Psoas muscle (tissue), 8 donors: ENCODE measurements at places on chromosomes 6 and 20. TPM values are rescaled to one million over a fixed set of nuclear protein-coding genes. Genes with fewer than 3 reads are reported as not detected.
A peak's percentile ranks its signal among the peaks of the same experiment; 100 is the strongest.

Gene ZSWIM1
- polyA plus RNA-seq: 4.9 TPM

Gene SLC17A3
- polyA plus RNA-seq: not detected

DNA sequence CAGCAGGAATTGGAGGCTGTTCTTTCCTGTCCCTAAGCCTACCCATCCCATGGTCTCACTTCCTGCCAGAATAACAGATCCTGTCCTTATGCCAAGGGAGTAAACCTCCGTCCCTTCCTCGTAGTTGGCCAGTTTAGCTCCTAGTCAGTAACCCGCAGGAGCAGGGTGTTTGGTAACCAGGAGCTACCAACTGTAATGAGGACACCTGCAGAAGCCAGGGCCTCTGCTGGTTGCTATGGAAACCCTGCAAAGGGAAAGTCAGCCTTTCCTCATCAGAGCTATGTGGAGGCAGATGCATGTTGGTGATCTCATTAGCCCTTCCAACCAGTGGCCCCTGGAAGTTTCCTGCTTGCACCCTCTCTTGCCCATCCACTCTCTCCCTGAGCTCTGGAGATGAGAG, 368.2 kb upstream of the SULF2 start:
- DNase-seq: no peak

DNA sequence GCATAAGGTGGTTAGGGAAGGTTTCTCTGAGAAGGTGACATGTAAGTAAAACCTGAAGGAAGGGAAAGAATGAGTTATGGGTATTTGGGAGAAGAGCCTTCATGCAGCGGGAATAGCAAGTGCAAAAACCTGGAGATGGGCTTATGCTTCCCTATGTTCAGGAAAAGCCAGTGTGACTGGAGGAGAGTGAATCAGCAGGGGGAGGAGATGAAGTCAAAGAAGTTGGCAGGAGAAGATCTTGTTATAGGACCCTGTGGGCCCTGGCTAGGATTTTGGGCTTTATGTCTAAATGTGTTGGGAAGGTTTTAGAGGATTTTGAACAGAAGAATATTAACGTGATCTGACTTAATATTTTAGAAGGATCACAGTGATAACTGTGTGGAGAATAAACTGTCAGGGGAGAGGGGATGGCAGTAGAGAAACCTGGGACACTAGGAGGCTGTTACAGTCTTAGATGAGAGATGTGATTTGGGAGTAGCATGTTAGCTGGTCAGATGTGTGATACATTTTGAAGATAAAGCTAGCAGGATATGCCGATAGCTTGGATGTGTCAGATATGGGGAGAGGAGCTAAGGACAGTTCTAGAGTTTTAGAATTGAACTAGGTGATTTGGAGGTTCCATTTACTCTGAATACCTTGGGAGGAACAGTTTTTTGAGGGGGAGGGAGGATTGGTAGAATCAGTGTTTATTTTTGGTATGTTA, 41.0 kb downstream of the PHF3 start:
- DNase-seq: no peak

GRCh38 chr20:57260934-57261333, 5.5 kb downstream of the BMP7 start:
- no peak for DNase-seq

- DNase-seq: no peak
These were observed 291.2 kb downstream of the CDH26 start for GRCh38 chr20:60249436-60249835.

- DNase-seq: no peak
These were observed 189.8 kb downstream of the FOXA2 start for GRCh38 chr20:22394583-22394982.

- DNase-seq: no peak
These were observed 68.8 kb downstream of the JAG1 start for GRCh38 chr20:10604865-10605440.

GRCh38 chr20:44733341-44734069, 12.2 kb upstream of the KCNK15 start:
- DNase-seq: peak; percentile 80

GRCh38 chr6:32622545-32623401, 14.4 kb upstream of the HLA-DQA1 start:
- DNase-seq: no peak

GRCh38 chr6:47722194-47722593, 23.8 kb downstream of the ADGRF4 start:
- no peak for DNase-seq
